Activated T-cell treated with anti-CD3 and anti-CD28 coated beads, Interleukin-2, amount 50 U/mL, for 72 hours (primary cell): ENCODE measurements at places on chromosomes 3 and 15. TPM values are rescaled to one million over a fixed set of nuclear protein-coding genes. Genes with fewer than 3 reads are reported as not detected.

GRCh38 chr3:152656972-152657355 is 178.0 kb upstream of the P2RY1 start:
- H3K27ac ChIP-seq = no peak overlapping the region
- DNase-seq = no peak
- H3K4me3 ChIP-seq = no peak overlapping the region

- no peak for DNase-seq
- H3K27me3 ChIP-seq = no peaks in the 10 kb centered on the region
- H3K36me3 ChIP-seq = no peaks in the 10 kb centered on the region
Observed at GRCh38 chr3:54900838-54901591, 26.8 kb downstream of the LRTM1 start.

GRCh38 chr3:54047568-54047967 is 74.8 kb upstream of the CACNA2D3 start:
- H3K4me3 ChIP-seq = no peak overlapping the region
- no peak for DNase-seq
- no peaks in the 10 kb centered on the region for H3K4me1 ChIP-seq
- H3K36me3 ChIP-seq = no peaks in the 10 kb centered on the region
- peaks cover 7% of the 10 kb centered on the region for H3K27me3 ChIP-seq

DNA sequence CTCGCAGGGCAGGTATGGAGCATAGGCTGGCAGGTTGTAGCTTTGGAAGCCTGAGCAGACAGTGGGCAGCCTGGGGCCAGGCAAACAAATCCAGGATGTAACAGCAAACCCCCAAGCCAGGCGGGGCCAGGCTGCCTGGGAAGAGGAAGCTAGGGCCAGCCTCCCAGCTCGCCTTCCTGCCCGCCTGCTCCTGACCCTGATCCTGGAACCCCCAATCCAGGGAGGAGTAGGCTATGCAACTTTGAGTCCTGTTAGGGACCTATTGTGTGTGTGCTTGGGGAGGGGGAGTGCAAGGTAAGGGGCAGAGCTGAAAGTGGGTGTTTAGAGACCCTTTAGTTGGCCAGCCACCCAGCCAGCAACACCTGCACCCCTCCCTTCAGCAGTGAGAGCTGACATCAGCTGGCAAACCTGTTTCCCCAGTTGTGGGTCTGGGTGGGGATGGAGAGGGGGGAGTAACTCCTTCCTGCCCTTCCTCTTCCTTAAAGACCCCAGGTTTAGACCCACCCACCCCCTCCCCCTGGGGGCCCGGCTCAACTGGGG is 2.5 kb downstream of the NBEAL2 start:
- no peak overlapping the region for H3K27ac ChIP-seq
- peaks cover 1% of the 10 kb centered on the region for H3K36me3 ChIP-seq
- H3K4me3 ChIP-seq = peak overlapping the region; percentile 60
- no peaks in the 10 kb centered on the region for H3K27me3 ChIP-seq
- peaks cover 68% of the 10 kb centered on the region for H3K4me1 ChIP-seq

DNA sequence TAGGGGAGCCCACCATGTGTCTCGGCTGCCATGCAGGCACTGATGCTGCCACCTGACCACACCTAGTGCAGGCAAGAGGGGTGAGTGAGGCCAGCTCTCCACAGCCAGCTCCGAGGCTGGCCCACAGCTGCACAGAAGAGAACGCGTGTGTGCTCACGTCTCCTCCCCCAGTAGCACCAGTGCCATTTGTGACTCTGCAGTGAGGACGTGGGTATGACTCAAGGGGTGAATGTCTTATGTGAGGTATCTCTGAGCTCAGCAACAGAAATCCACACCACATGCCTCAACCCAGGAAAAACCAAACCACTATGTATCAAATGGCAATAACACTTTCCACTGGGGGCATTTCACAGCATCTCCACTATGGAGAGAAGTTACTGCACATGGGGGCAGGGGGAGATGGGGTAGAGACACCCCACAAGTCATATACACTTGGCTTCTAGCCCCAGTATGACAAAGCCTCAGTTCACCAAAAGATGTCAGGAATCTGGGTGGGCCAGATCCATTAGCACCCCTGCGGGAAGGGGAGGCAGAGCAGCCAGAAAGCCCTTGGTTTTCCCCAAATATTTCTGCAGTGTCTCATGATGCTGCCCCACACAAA is 87.6 kb downstream of the LRIG1 start:
- peak overlapping the region; percentile 17 for H3K27ac ChIP-seq
- no peak overlapping the region for H3K4me3 ChIP-seq
- DNase-seq = peak; percentile 16
- no peaks in the 10 kb centered on the region for H3K36me3 ChIP-seq
- H3K27me3 ChIP-seq = no peaks in the 10 kb centered on the region
- H3K4me1 ChIP-seq = peaks cover 10% of the 10 kb centered on the region

- no peaks in the 10 kb centered on the region for H3K4me1 ChIP-seq
- no peak overlapping the region for H3K4me3 ChIP-seq
- no peaks in the 10 kb centered on the region for H3K27me3 ChIP-seq
Observed at GRCh38 chr3:141921316-141921715, 44.9 kb downstream of the ATP1B3 start.

- no peaks in the 10 kb centered on the region for H3K27me3 ChIP-seq
- peaks cover 2% of the 10 kb centered on the region for H3K36me3 ChIP-seq
- no peak overlapping the region for H3K4me3 ChIP-seq
Observed at GRCh38 chr15:27179789-27180188, 208.8 kb downstream of the GABRG3 start.

- DNase-seq = no peak
- H3K36me3 ChIP-seq = peaks cover 2% of the 10 kb centered on the region
- H3K4me1 ChIP-seq = peaks cover 7% of the 10 kb centered on the region
- no peak overlapping the region for H3K27ac ChIP-seq
Observed at GRCh38 chr3:97827741-97828471, 6.1 kb downstream of the CRYBG3 start.

The TMCO5A gene
- total RNA-seq = not detected

The VWA5B2 gene
- total RNA-seq = 0.07 TPM

- H3K27me3 ChIP-seq = no peaks in the 10 kb centered on the region
- no peak for DNase-seq
- H3K36me3 ChIP-seq = no peaks in the 10 kb centered on the region
- H3K27ac ChIP-seq = no peak overlapping the region
- peaks cover 43% of the 10 kb centered on the region for H3K4me1 ChIP-seq
- no peak overlapping the region for H3K4me3 ChIP-seq
Observed at GRCh38 chr3:187811585-187812250, 66.5 kb upstream of the BCL6 start.

DNA sequence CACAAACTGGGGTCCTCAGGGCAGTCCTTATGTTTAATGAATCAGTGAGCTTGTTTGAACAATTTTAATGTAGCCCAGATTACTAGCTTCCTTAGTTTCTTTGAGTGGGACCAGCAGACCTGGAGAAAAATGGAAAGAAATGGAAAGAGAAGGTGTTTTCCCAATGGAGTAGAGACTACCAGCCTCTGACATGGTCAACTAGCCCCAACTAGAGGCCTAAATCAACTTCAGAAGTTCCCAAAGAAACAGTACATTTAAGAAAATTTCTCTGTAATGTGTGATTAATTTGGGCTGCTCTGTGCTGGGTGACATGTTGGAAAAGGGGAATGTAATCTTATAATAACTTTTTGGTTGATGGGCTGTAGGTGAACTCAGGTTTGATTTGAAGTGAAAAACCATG is 310.9 kb downstream of the MFSD1 start:
- H3K27me3 ChIP-seq = no peaks in the 10 kb centered on the region
- H3K4me1 ChIP-seq = no peaks in the 10 kb centered on the region
- H3K36me3 ChIP-seq = no peaks in the 10 kb centered on the region

The ZFYVE19 gene
- 29.8 TPM for total RNA-seq

DNA sequence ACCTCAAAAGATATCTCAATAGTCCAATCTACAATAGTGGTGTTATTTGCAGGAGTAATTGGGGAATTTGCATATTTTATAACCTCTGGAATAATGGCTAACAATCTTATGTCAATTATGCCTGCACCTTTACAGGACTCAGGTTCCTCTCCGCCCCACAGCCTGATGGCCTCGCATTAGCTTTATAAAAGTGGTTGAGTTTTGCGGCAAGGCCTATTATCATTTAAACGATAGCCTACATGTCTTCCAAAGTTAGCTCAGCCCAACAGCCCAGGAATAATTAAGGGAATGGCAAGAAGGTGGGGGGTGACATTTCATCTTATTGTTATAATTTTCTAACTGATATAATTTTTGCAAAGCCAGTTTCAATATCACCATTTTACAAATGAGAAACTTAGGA is 97.3 kb downstream of the RTP4 start:
- H3K36me3 ChIP-seq = no peaks in the 10 kb centered on the region
- DNase-seq = no peak
- H3K27ac ChIP-seq = no peak overlapping the region

The AMIGO3 gene
- total RNA-seq = 0.72 TPM

DNA sequence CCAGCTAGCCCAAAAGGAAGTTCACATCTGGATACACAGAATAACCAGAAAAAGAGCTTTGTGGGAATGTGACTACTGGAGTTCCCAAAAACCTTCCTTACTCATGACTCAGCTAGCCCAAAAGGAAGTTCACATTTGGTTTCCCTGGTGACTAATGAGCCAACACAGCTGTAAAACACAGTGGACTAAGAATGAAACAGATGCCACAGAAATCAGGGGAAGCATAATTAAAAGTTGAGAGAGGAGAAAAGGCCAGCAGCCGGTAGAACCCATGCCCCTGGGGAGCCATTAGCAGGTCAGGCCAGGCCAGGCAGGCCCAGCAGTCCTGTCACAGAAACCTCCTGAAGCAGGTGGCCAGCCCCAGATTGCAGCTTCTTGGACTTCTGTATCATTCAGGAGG is 130.3 kb downstream of the GHSR start:
- no peaks in the 10 kb centered on the region for H3K27me3 ChIP-seq
- no peaks in the 10 kb centered on the region for H3K36me3 ChIP-seq
- peak overlapping the region; percentile 38 for H3K27ac ChIP-seq
- no peak for DNase-seq
- peaks cover 17% of the 10 kb centered on the region for H3K4me1 ChIP-seq
- no peak overlapping the region for H3K4me3 ChIP-seq

DNA sequence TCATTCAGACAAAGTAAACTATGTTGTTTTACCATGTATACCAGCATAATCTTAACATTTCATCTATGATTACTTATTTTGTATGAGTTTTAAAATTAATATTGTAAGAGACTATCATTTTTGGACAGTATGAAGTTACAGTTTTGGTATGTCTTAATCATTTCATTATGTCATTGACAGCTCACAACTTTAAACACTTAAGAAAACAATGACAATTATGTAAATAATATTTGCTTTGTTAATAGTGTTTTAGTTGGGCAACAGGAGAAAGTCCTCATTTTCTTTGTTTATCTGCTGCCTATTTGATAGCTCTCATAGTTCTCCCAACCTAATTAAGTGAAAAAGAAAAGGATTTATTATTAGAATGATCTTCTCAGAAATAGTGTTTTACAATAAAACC is 80.2 kb downstream of the MEF2A start:
- H3K27ac ChIP-seq = no peak overlapping the region
- H3K4me1 ChIP-seq = peaks cover 8% of the 10 kb centered on the region
- H3K27me3 ChIP-seq = no peaks in the 10 kb centered on the region
- H3K36me3 ChIP-seq = peaks cover 10% of the 10 kb centered on the region

DNA sequence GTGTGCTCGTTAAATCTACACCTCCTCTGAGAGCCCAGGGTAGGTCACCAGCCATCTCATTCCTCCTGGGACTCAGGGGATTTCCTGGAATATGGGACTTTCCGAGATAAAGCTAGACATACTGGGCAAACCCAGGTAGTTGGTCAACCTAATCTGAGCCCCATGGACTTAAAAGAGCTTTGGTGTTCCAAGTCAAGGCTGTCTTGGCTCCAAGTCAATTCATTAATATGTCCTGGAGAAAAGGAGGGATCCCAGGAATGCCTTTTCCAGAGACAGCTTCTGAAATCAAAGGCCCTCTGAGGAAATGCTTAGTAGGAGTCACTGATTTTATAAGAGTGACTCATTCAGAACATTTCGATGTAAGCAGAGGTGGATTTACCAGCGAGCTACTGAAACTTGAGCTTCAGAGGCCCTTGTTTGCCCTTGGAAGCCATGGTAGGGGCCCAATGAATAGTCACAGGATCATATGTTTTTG is 137.3 kb upstream of the UBE2E1 start:
- H3K4me1 ChIP-seq = no peaks in the 10 kb centered on the region
- no peak overlapping the region for H3K4me3 ChIP-seq
- no peaks in the 10 kb centered on the region for H3K36me3 ChIP-seq
- peaks cover 28% of the 10 kb centered on the region for H3K27me3 ChIP-seq

DNA sequence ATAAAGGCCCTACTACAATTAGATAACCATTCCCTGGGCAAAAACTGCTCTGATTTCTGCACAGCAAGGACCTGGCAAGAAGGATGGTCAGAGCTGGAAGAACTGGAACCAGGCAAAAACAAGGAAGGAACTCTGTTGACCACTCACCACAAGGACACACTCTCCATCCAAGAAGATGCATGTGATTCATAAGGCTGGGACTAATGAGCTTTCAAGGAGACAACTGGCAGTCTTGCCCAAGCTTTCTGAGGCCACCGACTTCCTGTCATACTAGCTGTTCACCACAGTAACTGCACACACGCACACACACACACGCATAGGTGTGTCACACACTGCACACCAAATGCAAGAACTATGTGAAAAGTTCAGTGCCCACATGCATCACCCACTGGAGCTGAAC is 256.6 kb downstream of the OCA2 start:
- no peaks in the 10 kb centered on the region for H3K4me1 ChIP-seq
- H3K27ac ChIP-seq = no peak overlapping the region
- H3K36me3 ChIP-seq = no peaks in the 10 kb centered on the region
- no peak for DNase-seq
- H3K4me3 ChIP-seq = no peak overlapping the region

The LRRC2 gene
- total RNA-seq = 0.19 TPM
